ENCODE measurements at places on chromosomes 4 and X.

- peak overlapping the region; percentile 75 for H3K27ac ChIP-seq
- H3K36me3 ChIP-seq, result no peaks in the 10 kb centered on the region
- no peaks in the 10 kb centered on the region for H3K27me3 ChIP-seq
- H3K4me1 ChIP-seq, result peaks cover 15% of the 10 kb centered on the region
Measured at GRCh38 chrX:19795307-19795706, 92.1 kb downstream of the SH3KBP1 start.

DNA sequence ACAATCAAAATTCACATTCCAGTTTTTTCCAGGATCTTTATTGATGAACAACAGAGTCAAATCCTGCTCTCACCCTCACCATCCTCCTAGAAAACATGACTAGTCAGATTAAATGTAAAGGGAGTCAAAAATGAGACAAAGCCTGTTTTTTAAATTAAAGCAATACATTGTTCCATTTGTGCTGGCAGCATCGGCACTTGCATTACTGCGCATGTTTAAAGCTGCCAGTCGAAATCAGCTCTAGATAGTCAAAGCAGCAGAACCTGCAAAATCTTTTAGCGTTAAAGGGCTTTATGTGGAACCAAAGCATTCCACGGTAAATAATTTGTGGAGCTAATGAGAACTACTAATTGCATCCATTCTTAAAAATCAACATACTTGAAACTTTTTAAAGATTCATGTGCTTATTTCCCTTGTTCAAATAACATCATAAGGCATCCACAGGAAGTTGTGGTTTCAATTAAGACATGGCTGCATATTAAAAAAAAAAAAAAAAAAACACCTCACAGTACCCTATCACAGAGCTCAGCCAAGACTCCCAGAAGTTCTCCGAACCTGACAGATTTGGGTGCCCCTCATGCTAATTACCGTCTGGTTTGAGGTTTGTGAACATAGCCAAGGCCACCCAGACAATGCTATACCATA is 82.2 kb downstream of the SH3KBP1 start:
- peak overlapping the region; percentile 29 for H3K4me3 ChIP-seq
- H3K27ac ChIP-seq, result peak overlapping the region; percentile 57
- H3K27me3 ChIP-seq, result no peaks in the 10 kb centered on the region
- no peaks in the 10 kb centered on the region for H3K36me3 ChIP-seq
- H3K4me1 ChIP-seq, result peaks cover 16% of the 10 kb centered on the region
- DNase-seq, result peak; percentile 20

DNA sequence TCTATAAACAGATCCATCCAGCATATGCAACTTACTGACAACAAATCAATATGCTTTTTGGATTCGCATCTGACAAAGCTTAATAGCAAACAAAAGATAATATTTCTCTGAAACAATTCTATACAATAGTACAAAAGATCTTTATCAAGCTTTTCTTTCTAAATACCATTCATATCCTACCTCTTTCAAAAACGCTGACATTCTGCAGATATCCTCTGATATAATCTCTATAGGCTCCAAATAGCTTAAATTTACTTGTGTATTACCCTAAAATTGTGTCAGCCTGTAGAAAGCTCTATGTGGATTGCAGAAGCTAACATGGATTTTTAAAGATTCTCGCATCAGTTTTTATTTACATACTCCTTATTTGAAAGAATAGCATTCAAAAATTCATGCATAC is 260.6 kb downstream of the GASK1B start:
- no peak for DNase-seq
- no peaks in the 10 kb centered on the region for H3K27me3 ChIP-seq
- no peaks in the 10 kb centered on the region for H3K4me1 ChIP-seq
- no peak overlapping the region for H3K27ac ChIP-seq

DNA sequence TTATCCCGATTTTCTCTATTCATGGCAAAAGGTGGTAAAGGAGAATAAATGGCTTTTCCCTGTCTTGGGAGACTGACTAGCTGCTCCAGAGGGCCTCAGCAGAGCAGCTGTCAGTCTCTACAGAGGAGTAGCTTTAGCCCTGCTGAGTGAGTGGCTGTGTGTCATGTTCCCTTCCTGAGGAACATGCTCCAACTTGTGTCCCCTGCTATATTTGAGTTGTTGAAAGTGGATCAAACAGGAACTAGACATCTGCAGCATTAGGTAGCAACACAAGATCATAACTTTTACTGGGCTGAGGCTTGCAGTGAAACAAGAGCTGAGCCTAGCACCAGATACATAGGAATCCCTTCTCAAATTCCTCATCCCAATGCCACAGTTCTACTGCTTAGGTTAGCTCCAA is 26.7 kb upstream of the PLAC1 start:
- no peaks in the 10 kb centered on the region for H3K4me1 ChIP-seq
- H3K36me3 ChIP-seq, result no peaks in the 10 kb centered on the region
- no peak for DNase-seq
- H3K27ac ChIP-seq, result no peak overlapping the region
- no peaks in the 10 kb centered on the region for H3K27me3 ChIP-seq
- no peak overlapping the region for H3K4me3 ChIP-seq

- no peak overlapping the region for H3K27ac ChIP-seq
- H3K4me1 ChIP-seq, result no peaks in the 10 kb centered on the region
- H3K27me3 ChIP-seq, result no peaks in the 10 kb centered on the region
- H3K4me3 ChIP-seq, result no peak overlapping the region
- H3K36me3 ChIP-seq, result peaks cover 47% of the 10 kb centered on the region
Measured at GRCh38 chr4:88672987-88673386, 24.6 kb downstream of the NAP1L5 start.

- peaks cover 3% of the 10 kb centered on the region for H3K27me3 ChIP-seq
- no peak overlapping the region for H3K4me3 ChIP-seq
- no peak for DNase-seq
- no peak overlapping the region for H3K27ac ChIP-seq
- no peaks in the 10 kb centered on the region for H3K4me1 ChIP-seq
Measured at GRCh38 chr4:53592686-53593501, 1.6 kb upstream of the LNX1 start.

GRCh38 chrX:40120838-40121580 is 23.3 kb upstream of the BCOR start:
- H3K4me1 ChIP-seq, result no peaks in the 10 kb centered on the region
- H3K27ac ChIP-seq, result no peak overlapping the region
- no peaks in the 10 kb centered on the region for H3K27me3 ChIP-seq
- no peak overlapping the region for H3K4me3 ChIP-seq

DNA sequence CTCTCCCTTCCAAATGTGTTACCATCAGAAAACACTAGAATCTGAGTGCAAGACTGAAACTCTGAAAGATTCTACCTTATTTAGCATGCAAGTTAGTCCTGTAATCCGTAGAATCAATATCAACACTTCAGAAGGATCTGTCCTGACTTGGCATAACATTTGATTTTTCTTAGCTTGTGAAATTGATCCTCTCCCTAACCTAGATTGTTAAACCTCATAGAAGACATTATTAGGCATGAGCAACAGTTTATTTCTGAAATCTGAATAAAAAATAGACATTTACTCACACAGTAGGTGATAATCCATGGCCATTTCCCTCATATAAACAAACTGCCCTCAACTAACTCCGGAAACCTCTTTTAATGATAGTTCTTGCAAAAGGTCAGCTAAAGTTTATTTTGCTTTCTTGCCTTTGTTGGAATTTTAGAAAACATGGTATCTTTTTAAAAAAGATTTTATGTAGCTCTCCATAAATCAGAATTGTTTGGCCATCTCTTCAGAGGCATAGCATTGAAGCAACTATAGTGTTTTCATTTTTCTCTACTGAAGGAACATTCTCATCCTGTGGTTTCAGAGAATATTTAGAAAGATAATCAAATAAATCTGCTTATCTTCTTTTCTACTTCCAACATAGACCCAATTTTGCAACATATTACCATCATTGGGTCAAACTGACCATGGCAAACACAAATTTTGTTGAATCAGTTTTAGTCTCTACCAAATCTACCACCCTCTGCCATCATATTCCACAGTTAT is 38.5 kb upstream of the PDLIM5 start:
- no peak overlapping the region for H3K27ac ChIP-seq
- H3K36me3 ChIP-seq, result no peaks in the 10 kb centered on the region
- DNase-seq, result no peak
- H3K4me1 ChIP-seq, result no peaks in the 10 kb centered on the region
- no peaks in the 10 kb centered on the region for H3K27me3 ChIP-seq

DNA sequence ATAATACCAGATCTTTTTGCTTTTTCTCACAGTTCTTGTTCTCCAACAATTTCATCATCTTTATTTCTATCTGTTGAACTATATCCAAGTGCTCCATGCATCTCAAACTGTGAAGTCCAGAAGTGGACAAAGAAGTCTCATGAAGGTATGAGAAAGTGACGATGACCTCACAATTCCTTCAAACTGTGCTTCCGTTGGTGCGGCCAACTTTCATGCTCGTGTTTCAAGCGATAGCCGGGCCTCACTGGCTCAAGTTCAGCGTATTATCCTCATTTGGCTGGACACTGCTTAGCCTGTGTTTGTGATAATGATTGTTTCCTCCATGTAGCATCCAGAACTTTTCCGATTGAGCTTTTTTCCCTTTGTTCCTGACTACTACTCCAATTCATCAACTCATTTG is 143.1 kb downstream of the PALLD start:
- H3K4me1 ChIP-seq, result no peaks in the 10 kb centered on the region
- no peak for DNase-seq
- H3K36me3 ChIP-seq, result no peaks in the 10 kb centered on the region
- no peaks in the 10 kb centered on the region for H3K27me3 ChIP-seq
- H3K4me3 ChIP-seq, result no peak overlapping the region
- no peak overlapping the region for H3K27ac ChIP-seq

DNA sequence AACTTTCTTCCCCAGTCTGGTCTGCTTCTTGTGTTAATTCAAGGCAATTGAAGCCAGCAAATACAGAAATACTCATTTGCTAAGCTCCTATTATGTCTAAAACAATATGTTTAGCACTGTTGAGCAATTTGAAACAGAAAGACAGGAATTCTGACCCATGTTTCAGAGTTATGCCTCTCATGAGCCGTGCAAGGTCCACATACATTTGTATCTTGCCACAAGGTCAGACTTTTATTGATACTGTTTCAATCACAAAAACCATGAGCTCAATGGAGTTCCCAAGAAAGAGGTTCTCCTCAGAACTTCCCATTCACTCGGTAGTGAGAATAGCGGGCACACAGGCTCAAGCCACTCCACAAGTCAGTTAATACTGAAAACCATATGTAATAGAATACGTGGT is 47.6 kb upstream of the SPRY1 start:
- H3K27me3 ChIP-seq, result no peaks in the 10 kb centered on the region
- H3K4me1 ChIP-seq, result no peaks in the 10 kb centered on the region
- no peaks in the 10 kb centered on the region for H3K36me3 ChIP-seq

GRCh38 chr4:164892018-164892417 is 15.0 kb downstream of the APELA start:
- no peak overlapping the region for H3K27ac ChIP-seq
- no peak for DNase-seq
- no peak overlapping the region for H3K4me3 ChIP-seq
- no peaks in the 10 kb centered on the region for H3K27me3 ChIP-seq
- H3K4me1 ChIP-seq, result no peaks in the 10 kb centered on the region

- peaks cover 19% of the 10 kb centered on the region for H3K27me3 ChIP-seq
- peak overlapping the region; percentile 11 for H3K27ac ChIP-seq
- no peak for DNase-seq
- H3K36me3 ChIP-seq, result no peaks in the 10 kb centered on the region
Measured at GRCh38 chr4:2042204-2042946, 16.8 kb upstream of the NAT8L start.

- H3K27me3 ChIP-seq, result no peaks in the 10 kb centered on the region
- H3K27ac ChIP-seq, result no peak overlapping the region
- H3K4me1 ChIP-seq, result no peaks in the 10 kb centered on the region
- no peak overlapping the region for H3K4me3 ChIP-seq
Measured at GRCh38 chr4:153183146-153183545, 21.1 kb upstream of the TRIM2 start.

DNA sequence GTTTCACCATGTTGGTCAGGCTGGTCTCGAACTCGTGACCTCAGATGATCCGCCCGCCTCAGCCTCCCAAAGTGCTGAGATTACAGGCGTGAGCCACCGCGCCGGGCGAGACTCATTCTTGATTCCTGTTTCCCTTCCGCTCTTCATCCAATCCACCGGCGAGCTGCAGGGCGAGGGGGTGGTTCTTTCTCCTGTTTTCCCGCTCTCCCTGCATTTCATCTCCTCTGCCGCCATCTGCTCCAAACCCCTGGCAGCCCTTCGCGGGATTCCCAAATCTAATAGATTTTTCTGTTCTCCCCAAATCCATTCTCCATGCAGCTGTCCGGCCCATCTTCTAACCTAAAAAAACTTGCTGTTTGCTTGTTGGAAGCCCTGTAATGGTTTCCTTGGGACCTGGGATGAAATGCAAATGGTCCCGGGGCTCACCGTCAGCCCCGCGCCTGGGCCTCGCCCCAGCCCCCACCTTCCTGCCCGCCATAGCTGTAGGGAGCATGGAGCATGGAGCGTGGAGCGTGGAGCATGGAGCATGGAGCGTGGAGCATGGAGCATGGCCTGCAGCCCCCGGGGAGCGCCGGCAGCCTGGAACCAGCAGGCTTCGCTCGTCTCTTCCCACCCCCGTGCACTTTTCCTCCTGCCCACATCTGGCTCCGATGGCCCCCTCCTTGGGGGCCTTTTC is 1.1 kb downstream of the ZFP42 start:
- no peaks in the 10 kb centered on the region for H3K4me1 ChIP-seq
- H3K4me3 ChIP-seq, result no peak overlapping the region
- no peaks in the 10 kb centered on the region for H3K36me3 ChIP-seq

DNA sequence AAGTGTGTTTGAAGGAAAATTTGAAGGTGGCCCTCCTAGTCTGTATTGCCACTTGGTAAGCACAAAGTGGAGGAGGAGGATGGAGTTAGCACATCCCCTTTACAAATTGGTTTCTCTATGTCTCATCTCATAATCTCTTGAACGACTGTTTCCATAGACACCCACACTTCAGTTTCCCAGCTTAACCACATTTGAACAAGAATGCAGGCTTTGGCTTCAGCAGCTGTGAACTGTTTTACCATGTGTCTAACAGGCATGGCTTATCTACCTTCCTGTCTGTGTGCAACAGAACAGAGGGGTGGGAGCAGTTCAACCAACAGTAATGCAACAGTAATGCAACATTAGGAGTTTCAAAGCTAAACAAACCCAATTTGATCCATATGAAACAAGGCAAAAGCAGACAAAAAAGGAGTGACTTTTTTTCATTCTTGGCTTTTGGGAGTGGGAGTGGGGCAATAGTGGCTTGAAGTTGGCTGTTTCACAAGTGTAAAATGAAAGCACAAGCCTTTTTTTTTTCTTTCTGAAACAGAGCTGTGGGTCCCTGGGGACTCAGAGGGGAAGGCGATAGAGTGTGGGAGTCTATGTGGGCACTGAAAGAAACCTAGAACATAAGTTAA is 108.0 kb downstream of the ITM2A start:
- H3K27ac ChIP-seq, result peak overlapping the region; percentile 50
- DNase-seq, result peak; percentile 20
- no peaks in the 10 kb centered on the region for H3K27me3 ChIP-seq
- H3K4me3 ChIP-seq, result no peak overlapping the region
- no peaks in the 10 kb centered on the region for H3K36me3 ChIP-seq

DNA sequence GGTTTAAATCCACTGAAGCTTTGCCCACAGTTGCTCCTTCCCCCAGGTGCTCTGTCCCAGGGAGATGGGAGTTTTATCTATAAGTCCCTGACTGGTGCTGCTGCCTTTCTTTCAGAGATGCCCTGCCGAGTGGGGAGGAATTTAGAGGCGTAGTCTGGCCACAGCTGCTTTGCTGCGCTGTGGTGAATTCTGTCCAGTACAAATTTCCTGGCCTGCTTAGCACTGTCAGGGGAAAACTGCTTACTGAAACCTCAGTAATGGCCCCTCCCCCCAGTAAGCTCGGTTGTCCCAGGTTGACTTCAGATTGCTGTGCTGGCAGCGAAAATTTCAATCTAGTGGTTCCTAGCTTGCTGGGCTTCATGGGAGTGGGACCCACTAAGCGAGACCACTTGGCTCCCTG is 40.1 kb downstream of the UGT2B17 start:
- H3K36me3 ChIP-seq, result no peaks in the 10 kb centered on the region
- H3K27me3 ChIP-seq, result no peaks in the 10 kb centered on the region
- no peak for DNase-seq
- no peak overlapping the region for H3K27ac ChIP-seq
- H3K4me3 ChIP-seq, result no peak overlapping the region
- H3K4me1 ChIP-seq, result no peaks in the 10 kb centered on the region
